NCI-H1930 (cell line): ENCODE measurements at places on chromosomes 1 and 21.

DNA sequence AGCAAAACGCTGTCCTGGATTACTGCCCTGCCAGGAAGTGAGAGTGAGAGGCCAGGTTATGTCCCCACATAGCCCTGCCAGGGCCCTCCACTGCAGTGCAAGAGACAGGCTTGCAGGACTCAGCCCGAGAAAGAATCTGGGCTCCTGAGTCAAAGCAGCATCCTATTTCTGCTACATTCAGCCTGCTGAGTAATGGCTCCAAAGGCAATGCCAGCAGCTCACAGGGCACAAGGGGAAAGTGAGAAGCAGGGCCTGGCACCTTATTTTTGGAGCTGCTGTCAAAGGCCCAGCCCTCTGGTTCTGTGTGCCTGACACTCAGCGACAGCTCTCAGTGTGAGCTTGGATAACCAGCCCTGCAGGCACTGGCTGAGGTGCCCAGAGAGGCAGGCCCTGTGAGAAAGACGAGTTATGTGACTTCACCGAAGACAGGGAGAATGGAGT, 83.9 kb downstream of the DTL start:
- DNase-seq: no peak

DNA sequence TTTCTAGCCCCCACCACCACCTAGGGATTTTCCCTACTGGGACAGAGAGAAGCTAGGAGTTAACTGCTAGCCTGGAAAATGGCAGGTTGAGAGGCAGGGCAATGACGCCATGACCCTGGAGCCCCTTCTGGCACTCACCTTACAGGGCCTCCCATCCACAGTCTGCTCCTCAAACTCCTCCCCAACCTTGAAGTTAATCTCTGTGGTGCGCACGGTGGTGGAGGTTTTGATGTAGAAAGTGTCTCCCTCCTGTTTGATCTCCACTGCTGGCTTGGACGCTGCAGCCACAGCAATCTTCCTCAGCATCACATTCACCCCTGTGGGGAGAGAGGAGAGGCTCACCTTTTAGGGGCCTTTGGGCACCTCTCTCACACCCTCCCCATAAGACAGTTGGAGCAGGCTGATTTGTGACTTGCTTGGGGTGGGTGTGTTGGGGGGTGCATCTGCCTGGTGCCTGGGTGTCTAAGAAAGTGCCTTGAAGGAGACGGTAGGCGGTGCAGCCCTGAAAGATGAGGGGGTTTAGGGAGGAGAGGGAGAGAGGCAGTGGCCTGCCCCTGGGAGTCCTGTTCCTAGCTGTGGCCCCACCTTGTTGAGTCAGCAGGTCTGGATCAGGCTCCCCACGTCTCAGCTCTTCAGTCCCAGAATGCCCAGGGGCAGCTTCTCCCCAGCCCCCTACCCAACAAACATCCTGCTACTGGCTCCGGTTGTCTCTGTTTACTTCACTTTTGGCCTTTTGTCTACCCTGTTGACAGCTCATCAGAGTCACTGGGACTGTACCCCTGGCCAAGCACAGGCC, 4.4 kb downstream of the CRABP2 start:
- no peak for DNase-seq

DNA sequence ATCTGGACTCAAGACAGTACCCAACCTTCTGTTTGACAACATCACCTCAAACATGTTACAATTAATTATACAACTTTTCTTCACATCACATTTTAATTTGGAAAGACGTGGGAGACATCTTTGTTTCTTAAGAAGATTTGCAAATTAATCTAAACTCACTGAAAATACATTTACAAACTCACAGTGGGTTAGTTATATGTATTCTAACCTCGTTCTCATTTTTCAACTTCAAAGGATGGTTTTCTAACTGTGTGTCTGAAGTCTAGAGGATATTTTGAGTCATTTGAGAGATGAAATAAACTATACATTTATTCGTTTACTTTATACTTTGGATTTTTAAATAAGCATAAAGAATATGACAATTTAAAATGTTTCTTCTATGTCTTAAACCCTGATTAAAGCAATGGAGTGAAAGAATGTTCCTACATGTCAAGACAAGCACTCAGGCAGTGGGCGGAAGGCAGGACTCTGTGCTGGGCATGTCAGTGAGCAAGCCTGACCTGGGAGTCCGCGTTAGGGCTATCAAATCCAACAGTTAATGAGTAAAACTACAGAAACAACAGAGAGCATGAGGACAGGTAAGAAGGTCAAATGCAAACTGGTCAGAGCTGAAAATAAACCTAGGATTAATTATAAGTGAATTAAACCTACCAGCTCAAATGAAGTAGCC, 76.5 kb upstream of the CTTNBP2NL start:
- no peak for DNase-seq

DNA sequence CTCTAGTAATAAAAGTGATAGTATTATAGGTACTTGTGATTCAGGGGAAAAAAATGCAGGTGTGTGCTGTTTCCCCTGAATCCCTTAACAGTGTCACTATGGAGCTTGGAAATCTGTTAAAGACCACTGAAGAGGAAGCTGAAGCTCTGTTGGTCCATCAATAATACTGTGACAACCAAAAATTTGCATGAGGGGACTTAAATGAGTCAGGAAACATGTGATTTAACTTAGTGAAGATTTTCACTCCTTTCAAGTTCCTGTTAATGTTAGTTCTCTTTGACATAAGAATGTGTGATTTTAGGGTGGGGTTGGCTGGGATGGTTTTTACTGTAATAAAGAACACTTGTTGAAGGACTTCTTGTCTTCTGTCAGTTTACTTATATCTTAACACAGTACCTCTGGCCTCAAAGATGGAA, 32.0 kb downstream of the VANGL2 start:
- DNase-seq: no peak

GRCh38 chr1:222346955-222347354, 200.9 kb downstream of the HHIPL2 start:
- no peak for DNase-seq

DNA sequence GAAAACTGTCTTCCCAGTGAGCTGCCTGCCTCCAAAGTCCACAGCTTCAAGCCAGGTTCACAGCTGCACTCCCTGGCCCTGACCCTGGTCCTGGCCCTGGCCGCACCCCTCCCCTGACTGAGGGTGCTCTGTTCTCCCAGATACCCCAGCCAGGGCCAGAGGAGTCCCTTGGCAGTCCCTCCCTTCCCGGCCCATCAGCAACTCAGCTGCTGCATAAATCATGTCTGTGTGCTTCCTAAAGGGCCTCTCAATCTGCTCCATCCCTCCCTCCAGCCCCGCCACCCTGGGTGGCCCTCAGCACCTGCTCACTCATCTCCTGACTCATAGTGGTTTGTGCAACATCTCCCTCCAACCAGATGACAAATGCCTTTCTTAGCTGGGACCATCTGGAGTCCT, 24.8 kb upstream of the C1orf174 start:
- no peak for DNase-seq

DNA sequence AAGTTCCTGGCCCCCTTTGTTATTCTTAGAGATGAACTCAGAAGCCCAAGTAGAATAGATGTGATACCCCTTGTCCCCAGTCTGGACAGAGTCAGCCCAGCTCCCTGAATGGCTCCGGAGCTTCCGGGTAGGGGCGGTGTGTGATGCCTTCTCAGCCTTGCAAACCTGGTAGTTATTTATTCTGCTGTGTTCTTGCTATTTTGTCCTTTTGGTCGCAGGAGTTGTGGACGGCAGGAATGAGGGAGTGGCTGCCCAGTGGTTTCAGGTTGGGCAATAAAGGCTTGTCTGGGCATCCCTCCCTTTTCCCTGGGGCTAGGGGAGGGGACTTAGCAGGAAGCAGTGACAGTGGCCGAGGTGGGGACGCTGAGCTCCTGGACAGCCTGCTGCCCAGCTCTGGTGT, 2.8 kb downstream of the PTPRU start:
- DNase-seq: no peak

- DNase-seq: no peak
Measured at GRCh38 chr1:175673371-175674150, 69.8 kb downstream of the TNR start.

- no peak for DNase-seq
Measured at GRCh38 chr1:94543001-94543400, 1.4 kb upstream of the F3 start.

GRCh38 chr21:31509194-31510017, 150.1 kb upstream of the SOD1 start:
- DNase-seq: no peak

DNA sequence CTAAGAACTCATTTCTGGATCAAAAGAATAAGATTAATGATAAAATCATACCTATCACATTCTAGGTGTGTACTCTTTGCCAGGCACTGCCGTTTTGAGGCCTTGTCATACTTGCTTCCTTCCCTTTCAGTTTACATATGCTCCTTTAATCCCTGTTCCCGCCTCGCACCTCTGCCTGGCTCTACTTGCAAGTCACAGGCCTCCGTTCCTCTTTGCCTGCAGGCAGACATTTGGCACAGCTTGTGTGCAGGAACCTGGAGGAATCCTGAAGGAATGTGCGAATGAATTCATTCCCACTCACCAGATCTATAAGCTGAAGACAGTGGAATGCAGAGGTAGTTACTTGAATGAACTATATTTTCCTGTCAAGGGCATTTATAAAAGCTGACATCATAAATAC, 13.8 kb downstream of the WLS start:
- no peak for DNase-seq

GRCh38 chr21:44390886-44391285, 37.5 kb downstream of the TRPM2 start:
- no peak for DNase-seq

- no peak for DNase-seq
Measured at GRCh38 chr1:28144203-28145135, 32.0 kb downstream of the PTAFR start.

- DNase-seq: no peak
Measured at GRCh38 chr1:179785031-179785431, 41.9 kb downstream of the FAM163A start.
